Stimulated activated CD8-positive, alpha-beta memory T cell treated with anti-CD3 and anti-CD28 coated beads, Interleukin-15, amount 100 ng/mL, for 24 hours (primary cell): ENCODE measurements at places on chromosomes 5 and 9.

DNA sequence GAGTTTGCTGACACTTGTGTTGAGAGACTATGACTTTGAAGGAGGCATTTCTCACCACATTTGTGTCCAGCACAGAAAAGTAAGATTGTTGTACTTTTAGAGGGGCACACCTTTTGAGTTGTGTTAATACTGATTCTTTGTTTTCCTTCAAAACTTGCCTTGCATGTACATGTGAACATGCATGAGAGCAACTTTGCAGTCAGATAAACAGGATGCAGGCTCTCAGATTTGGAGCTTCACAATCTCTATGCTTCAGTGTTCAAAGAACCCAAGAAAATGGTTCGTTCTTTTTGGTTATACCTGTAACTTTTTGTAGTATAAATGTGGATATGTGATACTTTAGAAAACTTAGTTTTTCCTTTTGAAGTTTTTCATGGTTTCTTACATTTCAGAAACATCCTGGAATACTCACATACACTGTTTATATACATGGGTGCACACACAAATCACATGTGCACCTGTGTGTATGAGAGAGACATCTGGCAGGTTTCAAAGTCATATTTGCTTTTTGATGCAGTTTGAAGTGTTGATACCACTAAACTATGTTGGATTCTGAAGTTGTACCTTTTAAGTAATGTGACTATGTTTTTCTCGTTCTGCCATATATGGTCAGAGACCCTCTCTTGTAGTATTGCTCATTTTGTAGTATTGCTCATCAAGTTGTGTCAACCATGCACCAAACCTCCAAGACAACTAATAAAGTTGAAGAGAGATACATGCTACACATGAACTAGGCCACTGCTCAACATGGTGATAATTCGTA is 190.7 kb downstream of the CD180 start:
- no peak for DNase-seq

GRCh38 chr5:9156282-9156681 is 389.6 kb downstream of the SEMA5A start:
- no peak for DNase-seq

DNA sequence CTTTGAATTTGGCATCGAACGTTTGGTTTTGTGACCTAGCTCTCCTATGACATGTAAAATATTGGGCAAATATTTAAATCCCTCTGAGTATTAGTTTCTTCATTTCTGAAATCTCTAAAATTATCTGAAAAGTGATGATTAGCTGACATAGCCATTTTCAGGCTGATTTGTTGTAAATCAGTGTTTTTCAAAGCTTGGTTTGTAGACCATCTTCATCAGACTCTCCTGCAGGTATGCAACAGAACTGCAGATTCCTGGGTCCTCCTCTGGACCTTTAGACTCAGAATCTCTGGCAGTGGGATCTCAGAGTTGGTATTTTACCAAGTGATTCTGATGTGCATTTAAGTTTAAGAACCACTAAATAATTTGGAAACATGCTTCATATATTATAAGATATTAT is 38.9 kb upstream of the NMUR2 start:
- no peak for DNase-seq

DNA sequence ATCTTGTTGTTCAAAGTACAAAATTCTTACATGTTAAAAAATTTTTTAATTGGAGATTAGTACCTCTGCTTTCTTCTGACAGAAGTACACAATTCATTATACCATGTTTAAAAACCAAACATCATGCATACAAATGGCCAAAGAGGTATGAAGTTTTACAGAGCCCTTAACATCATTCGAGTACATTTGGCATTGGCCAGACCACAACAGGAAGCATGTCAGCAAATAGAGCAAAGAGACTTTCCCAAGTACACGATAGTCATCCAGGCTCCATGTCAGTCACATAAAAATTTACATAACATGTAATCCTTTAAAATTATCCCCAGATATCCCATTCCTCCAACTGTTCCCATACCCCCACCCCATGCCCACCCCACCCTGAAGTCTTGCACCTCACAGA is 22.5 kb downstream of the HMGCS1 start:
- DNase-seq: no peak

DNA sequence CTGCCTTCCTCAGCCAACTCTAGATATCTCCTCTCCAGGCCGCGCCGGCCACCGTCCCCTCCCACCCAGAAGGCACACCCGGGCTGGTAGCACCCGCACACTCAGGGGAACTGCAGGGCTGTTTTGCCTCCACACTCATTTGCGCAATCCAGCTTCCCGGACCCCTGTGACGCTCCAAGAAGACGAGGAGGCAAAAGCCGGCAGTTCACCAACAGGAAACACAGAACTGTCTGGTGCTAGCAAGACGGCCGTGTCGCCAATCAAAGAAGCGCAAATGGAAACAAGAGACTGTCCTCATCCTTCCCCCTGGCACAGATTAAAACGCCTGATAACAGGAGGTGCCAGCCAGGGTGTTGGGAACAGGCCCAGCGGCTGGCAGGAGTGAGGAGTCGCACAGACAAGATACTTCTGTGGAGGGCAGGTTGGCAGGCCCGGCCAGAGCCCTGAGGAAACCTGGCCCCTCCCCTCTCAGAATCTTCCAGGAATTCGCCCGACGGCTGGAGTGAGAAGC is 7.8 kb downstream of the AGPAT2 start:
- DNase-seq: no peak

DNA sequence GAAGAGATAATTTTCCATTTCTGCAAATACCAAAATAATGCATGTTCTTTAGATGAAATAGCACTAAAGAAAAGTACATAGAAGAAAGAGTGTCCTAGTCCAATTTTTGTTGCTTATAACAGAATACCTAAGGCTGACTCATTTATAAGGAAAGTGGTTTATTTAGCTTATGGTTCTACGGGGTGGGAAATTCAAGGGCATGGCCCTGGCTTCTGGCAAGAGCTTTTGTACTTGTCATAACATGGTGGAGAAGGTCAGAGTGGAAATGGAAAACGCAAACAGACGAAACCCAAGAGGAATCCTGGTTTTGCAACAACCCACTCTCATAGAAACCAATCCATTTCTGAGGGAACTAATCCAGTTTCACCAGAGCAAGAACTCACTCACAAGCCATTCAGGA is 283.7 kb downstream of the CSNK1G3 start:
- no peak for DNase-seq

GRCh38 chr5:169549453-169550100 is 34.0 kb upstream of the SPDL1 start:
- DNase-seq: no peak
